Right lobe of liver (tissue), 6 donors: ENCODE measurements at places on chromosomes 7 and 10. TPM values are rescaled to one million over a fixed set of nuclear protein-coding genes. Genes with fewer than 3 reads are reported as not detected.

- H3K27me3 ChIP-seq, result no peaks in the 10 kb centered on the region
- no peaks in the 10 kb centered on the region for H3K36me3 ChIP-seq
- H3K27ac ChIP-seq, result peak overlapping the region; percentile 24
These were observed 40.9 kb downstream of the ARL5B start for GRCh38 chr10:18699849-18700840.

- no peaks in the 10 kb centered on the region for H3K4me1 ChIP-seq
- no peak for DNase-seq
- H3K27ac ChIP-seq, result no peak overlapping the region
These were observed 62.7 kb downstream of the ADRA2A start for GRCh38 chr10:111139567-111139966.

DNA sequence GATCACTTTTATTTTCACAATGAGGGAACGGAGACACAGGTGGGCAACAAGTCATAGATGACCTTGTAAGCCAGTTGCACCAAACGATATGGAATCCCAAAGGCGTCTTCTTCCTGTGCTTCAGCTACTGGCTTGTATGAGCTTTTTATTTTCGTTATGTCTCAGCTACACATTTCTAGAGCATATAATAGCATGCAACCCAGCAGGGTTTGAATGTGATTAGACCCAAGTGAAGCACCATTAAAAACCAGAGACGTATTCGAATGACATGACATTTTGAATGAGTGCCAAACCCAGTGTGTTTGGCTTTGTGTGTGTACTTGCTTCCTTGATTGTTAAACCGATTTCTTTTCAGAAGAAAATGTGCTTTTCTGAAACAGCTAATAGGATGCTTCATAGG is 963.2 kb upstream of the CELF2 start:
- H3K27ac ChIP-seq, result no peak overlapping the region

CALD1 gene
- 139 TPM for total RNA-seq

DNA sequence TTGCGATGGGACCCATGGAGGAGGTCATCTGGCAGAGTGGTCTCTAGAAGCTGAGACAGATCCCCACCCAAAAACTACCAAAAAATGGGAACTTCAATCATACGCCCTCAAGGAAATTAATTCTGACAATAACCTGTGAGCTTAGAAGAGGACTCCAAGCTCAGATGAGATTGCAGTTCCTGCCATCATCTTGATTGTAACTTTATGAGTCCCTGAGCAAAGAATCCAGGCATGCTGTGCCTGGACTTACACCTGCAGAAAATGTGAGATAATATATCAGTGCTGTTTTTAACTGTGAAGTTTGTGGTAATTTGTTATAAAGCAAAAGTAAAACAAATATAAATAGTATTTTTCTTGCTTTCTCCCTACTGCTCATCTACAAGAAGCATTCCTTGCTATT is 299.6 kb upstream of the MBL2 start:
- H3K4me3 ChIP-seq, result no peak overlapping the region
- no peaks in the 10 kb centered on the region for H3K36me3 ChIP-seq
- H3K4me1 ChIP-seq, result no peaks in the 10 kb centered on the region
- H3K27me3 ChIP-seq, result no peaks in the 10 kb centered on the region
- DNase-seq, result no peak
- no peak overlapping the region for H3K27ac ChIP-seq

COA1 gene
- total RNA-seq, result 35.6 TPM

DNA sequence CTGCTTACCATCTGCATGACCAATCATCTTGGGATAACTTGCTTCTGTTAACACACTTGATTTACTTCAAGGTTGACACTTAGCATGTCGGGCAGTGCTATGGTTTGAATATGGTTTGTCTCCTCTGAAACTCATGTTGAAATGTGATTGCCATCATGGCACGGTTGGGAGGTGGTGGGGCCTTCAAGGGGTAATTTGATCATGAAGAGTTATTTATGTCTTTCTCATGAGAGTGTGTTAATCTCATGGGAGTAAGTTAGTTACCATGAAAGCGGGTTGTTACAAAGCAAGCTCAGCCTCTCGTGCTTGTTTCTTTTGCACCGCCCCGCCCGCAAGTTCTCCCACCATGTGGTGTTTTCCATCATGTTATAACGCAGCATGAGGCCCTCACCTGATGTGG is 163.6 kb downstream of the DOCK4 start:
- DNase-seq, result no peak
- no peak overlapping the region for H3K4me3 ChIP-seq
- no peaks in the 10 kb centered on the region for H3K36me3 ChIP-seq
- no peak overlapping the region for H3K27ac ChIP-seq
- H3K4me1 ChIP-seq, result no peaks in the 10 kb centered on the region

ESYT2 gene
- 27.7 TPM for total RNA-seq

DNA sequence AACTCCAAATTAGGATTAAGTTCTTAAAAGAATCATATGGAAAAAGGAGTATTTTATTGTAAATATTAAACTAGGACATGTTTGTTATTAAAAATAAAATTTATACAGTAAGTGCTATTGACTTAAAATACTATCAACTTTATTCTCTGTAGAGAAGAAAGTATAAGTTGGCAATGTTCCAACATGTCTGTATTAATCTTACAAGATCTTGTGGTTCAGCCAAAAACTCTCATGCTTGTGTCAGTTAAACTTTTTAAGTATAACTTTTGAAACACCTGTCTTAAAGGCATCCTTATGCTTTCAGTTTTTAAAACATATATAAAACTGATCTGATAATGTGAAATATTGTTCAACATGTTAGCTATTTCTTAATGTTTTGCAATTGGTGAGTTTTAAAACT is 160.7 kb downstream of the ZEB1 start:
- no peaks in the 10 kb centered on the region for H3K36me3 ChIP-seq
- DNase-seq, result no peak
- no peak overlapping the region for H3K4me3 ChIP-seq
- no peaks in the 10 kb centered on the region for H3K4me1 ChIP-seq
- no peaks in the 10 kb centered on the region for H3K27me3 ChIP-seq
